ENCODE measurements at places on chromosomes 16 and 17. TPM values are rescaled to one million over a fixed set of nuclear protein-coding genes. Genes with fewer than 3 reads are reported as not detected.

The GLYR1 gene
- 112 TPM for total RNA-seq

The KRT37 gene
- total RNA-seq, result not detected

The CACNG3 gene
- not detected for total RNA-seq

The ITGAL gene
- total RNA-seq, result 292 TPM

The MT4 gene
- total RNA-seq, result not detected

The FBXO39 gene
- 0.11 TPM for total RNA-seq

The PTGES3L gene
- total RNA-seq, result 1.9 TPM

- DNase-seq, result no peak
Measured at GRCh38 chr16:4868026-4868425, 20.7 kb downstream of the UBN1 start.

GRCh38 chr17:41520821-41521521, 2.3 kb upstream of the KRT15 start:
- DNase-seq, result no peak

- no peak for DNase-seq
Measured at GRCh38 chr17:67492824-67493517, 115.9 kb downstream of the PITPNC1 start.

DNA sequence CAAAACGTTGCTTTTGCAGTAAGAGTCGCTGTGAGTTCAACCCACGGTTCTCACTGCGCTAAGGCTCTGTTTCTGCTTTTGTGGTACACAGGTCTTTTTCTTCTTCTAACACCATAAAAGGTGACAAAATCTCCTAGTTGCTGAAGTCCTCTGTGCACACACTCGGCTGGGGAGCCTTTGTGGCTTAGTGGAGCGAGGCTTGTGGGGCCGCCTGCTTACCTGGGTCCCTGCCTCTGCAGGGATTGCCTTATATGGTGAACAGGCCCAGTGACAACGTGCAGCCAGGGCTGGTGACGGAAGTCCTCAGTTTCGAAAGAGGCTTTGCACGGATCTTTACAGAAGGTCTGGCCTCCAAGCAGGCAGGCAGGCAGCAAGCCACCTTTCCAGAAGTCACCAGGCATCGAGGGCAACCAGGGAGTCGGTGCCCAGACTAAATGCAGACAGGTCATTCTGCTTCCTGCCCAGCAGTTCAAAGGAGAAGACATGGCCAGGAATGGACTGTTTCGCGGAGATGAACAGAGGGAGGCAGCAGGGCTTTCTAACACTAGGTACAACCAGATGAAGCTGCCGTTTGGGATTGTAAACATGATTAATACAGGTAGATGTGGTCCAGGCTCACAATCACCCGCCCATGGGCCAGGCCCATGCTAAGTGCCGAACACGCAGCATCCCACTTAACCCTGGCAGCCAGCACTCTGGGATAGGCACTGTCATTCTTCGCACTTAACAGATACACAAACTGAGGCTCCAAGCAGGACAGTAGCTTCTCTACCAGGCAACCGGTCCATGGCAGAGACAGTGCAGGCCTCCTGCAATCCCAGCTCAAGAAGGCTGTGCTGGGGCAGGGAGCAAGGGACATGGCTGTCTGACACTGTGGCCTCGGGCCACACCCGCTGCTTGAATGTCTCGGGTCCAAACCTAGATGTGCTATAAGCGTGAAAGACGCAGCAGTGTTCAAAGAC, 10.7 kb upstream of the MEAK7 start:
- DNase-seq, result peak; percentile 85

DNA sequence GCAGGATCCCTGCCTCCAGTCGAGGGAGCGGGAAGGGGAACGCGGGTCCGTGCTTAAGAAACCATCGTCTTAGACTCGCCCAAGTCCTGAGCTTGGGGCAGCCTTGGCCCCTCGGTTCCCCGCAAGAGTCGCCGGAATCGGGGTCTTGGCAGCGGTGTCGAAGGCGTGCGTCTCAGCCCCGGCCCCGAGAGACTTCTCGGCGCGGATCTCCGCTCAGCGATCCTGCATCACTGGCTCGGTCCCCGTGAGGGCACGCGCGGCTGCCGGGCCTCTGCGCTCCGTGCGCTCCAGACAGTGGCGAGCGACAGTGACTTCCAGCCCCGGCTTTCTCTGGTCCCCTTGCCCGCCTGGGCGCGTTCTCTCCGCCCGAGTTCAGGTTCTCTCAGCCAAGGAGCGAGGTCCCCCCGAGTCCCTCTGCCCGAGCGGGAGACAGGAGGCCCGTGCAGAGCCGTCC, 380 bp downstream of the HS3ST3A1 start:
- DNase-seq, result no peak

DNA sequence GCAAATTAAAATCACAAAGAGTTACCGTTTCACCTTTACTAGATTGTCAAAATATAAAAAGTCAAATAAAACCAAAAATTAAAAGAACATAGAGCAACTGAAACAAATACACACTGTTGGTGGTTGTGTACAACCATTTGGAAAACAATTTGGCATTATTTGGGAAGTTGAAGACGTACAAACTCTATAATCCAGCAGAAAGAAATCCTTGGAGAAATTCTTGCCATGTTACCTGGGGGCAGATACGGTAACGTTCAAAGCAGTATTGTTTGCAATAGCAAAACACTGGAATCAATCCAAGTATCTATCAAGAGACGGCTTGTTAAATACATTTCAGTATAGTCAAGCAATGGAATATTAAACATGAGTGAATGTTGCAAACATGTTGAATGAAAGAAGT, 56.7 kb downstream of the TBX4 start:
- DNase-seq, result no peak

- no peak for DNase-seq
Measured at GRCh38 chr16:11342021-11342855, 3.0 kb upstream of the RMI2 start.

DNA sequence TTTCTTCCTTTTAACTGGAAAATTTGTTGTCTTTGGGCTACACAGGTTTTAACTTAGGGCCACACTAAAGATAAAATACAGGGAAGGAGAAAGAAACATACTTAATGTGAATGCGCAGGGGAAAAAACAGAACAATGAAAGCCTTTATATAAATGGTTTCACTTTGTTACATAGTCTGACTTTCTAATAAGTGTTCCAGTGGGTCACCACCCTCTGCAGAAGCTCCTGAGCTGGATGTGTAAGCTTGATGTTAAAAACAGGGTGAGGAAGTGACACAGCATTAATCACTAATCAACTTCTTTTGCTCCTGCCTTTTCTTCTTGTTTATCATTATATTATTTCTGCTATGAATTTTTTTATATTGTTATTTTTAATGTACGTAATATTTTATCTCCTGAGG, 445.6 kb upstream of the CA10 start:
- no peak for DNase-seq

GRCh38 chr17:41301916-41302901, at the start of gene KRTAP29-1:
Gene KRTAP29-1, minus strand, starts transcription at chr17:41302851. Its CDS starts 0 bp downstream, at chr17:41302851.
- DNase-seq, result no peak

DNA sequence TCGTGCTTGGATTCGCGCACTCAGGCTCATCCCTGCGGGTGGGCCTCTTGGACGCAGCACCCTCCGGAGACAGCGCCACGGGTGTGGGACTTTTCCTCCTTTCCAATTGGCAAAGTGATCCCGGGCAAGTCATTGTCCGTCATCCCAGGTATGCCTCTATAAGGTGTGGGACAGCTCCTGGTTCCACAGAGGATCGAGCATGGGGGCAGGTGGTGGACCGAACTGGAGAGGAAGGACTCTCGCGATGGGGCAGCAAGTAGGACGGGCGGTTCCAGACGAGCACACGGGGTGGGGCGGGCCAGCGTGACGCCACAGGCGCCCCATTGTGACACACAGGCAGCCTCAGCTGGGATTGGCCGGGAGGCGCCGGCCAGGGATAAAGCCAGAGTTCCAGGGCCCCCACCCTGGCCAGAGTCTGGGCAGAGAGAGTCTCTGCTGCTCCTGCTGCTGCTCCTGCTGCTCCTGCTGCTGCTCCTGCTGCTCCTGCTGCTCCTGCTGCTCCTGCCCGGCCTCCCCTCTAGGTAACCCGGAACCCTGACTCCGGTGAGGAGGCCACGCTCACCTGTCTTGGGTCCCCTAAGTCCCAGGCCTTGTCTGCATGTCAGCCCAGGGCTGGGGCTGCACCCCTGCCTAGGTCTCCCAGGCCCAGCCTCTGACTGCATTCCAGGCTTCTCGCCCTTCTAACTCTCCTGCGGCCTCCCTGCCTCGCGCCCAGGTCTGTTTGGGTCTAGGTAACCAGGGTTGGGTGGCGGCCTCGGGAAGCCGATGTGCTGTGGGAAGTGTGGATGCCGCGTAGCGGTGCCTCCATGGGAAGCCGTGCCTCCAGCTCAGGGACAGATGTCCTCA, 38.5 kb upstream of the SLC47A1 start:
- DNase-seq, result no peak

GRCh38 chr16:16021988-16022682, 72.7 kb downstream of the ABCC1 start:
- DNase-seq, result no peak

DNA sequence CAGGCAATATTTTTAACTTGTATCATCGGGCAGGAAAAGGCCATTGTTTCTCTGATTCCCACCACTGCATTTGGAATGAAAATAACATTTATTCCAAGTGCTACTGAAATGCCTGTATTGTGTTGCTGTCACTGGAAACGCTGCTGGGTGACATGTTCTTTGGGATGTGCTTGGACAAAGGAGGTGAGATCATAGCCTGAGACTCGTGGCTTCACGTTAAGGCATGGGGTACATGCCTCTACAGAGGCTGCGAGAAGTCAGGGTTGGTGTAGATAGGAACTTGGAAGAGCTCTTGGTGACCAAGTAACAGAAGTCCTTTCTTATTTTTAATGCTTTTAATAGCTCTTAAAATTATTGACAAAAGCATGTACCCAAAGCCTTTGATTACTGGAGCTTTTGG, 58.8 kb upstream of the MAF start:
- no peak for DNase-seq

GRCh38 chr17:2204393-2204792, 99.2 kb downstream of the SMG6 start:
- no peak for DNase-seq

DNA sequence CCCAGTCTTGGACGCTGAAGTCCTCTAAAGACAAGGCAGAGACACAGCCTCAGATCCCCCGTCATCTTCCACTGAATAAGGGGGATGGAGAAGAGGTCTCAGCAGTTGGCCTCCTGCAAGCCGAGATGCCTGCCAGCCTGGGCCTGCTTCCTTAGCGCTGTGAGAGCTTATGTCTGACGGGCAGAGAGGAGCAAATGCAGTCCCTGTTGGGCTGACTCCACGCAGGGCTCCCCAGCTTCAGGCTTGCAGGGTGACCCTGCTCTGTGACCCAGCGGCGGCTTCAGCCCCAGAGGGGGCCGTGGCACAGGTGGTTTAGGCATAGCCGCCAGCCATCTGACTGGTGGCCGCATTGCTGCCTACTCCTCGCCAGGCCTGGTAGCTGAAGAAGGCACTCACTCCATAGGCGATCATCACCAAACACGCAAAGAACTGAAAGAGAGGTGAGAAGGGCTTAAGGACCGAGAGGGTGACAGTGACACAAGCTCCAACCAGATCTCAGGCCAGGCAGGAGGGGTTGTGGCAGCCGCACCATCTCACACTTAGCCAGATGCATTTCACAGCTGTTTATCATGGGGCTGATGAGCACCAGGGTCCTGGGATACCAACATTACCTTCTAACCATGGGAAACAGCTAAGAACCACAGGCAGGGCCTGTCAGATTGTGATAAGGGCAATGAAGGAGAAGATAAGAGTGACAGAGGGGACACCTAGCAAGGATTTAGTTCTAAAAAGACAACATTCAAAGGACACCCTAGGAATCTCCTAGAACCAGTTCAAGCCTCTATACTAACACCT, 11.7 kb downstream of the ARL2BP start:
- no peak for DNase-seq

Data from activated T-helper 2 cell treated with anti-CD3 and anti-CD28 coated beads, Interferon-gamma antibody, Interleukin-2, Interleukin-4, amounts not matched to agents 10 μg/mL and 5 μg/mL and 100 μg/mL, durations not matched to agents 14 hours and 24 hours and 36 hours (primary cell).